ENCODE measurements at places on chromosomes 11 and 22. TPM values are rescaled to one million over a fixed set of nuclear protein-coding genes. Genes with fewer than 3 reads are reported as not detected.

The TSPO gene
- 285 TPM for total RNA-seq

The MMP27 gene
- total RNA-seq, result not detected

The NRGN gene
- total RNA-seq, result 1.9 TPM

The OR5D13 gene
- not detected for total RNA-seq

The PYGM gene
- total RNA-seq, result not detected

The CHADL gene
- total RNA-seq, result 0.29 TPM

The IL17REL gene
- total RNA-seq, result not detected

The OR2AG1 gene
- not detected for total RNA-seq

The SH3BP1 gene
- 11.3 TPM for total RNA-seq

The TNNI2 gene
- not detected for total RNA-seq

The DKK3 gene
- 271 TPM for total RNA-seq

The CLCF1 gene
- 4.8 TPM for total RNA-seq

GRCh38 chr11:118522571-118523072 is 4.7 kb upstream of the TTC36 start:
- DNase-seq, result peak; percentile 24

DNA sequence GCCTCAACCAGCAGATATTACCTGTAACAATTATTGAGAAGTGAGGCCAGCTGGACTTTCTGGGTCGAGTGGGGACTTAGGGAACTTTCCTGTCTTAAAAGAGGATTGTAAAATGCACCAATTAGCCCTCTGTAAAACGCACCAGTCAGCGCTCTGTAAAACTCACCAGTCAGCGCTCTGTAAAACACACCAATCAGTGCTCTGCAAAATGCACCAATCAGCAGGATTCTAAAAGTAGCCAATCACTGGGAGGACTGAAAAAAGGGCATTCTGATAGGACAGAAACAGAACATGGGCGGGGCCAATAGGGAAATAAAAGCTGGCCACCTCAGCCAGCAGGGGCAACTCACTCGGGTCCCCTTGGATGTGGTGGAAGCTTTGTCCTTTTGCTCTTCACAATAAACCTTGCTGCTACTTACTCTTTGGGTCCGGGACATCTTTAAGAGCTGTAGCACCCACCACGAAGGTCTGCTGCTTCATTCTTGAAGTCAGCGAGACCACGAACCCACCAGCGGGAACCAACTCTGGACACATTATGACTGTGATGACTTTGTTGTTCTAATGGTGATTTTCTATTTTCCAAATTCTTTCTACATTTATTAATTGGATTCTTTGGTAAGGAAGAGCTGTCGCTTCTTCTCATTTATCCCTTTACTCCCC is 40.2 kb upstream of the FGF3 start:
- DNase-seq, result no peak

- no peak for DNase-seq
These were observed 5.1 kb upstream of the MS4A18 start for GRCh38 chr11:60719391-60719790.

DNA sequence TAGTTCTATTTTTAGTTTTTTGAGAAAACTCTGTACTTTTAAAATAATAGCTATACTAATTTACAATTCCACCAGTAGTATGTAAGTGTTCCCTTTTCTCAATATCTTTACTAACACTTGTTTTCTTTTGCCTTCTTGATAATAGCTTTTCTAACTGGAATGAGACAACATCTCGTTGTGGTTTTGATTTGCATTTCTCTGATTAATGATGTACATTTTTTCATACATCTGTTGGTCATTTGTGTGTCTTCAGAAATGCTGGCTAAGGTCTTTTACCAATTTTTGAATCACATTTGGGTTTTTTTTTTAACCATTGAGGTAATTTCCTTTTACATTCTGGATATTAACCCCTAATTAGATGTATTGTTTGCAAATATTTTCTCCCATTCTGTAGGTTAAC is 258.9 kb downstream of the DYNC2H1 start:
- DNase-seq, result no peak

DNA sequence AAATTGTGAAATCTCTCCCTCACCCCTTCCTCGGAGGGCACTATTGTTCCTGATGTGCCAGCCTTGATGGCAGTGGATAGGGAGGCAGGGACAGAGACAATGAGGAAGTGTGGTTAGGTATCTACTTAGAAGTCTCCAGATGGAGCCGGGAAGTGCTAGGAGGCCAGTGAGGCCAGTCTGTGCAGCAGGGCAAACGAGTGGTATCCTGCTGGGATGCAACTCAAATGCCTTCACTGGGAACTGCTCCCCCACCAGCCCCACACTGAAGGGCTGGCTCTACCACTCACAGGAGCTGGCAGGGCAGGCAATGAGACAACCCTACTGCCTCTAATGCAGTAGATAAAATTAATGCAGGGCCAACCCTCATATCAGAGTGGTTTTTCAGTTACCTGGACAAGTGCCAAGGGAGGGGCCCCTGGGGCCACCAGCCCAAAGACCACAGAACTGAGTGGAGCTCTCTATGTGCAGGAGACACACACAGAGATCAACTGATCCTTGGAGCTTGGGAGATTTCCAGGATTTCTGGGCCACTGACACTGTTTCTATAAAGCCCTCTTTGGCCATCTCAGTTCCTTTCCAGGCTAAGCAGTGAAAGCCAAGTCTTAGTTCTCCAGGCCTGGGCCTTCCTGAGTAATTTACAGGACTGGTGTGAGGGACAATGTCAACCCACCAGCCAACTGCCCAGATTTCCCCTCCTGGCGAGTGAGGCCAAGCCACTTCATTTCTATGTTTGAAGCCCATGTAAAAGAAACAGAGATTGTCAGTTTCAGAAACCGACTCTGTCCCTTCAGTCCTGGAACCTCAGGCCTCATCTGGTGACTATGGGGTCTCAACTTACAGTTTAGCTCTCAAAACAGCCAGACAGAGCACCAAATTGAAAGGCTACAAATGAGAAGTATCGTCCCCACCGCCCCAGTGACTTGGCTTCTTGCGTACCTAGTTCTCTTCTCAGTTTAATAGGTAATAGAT is 4.1 kb downstream of the MIF start:
- no peak for DNase-seq

DNA sequence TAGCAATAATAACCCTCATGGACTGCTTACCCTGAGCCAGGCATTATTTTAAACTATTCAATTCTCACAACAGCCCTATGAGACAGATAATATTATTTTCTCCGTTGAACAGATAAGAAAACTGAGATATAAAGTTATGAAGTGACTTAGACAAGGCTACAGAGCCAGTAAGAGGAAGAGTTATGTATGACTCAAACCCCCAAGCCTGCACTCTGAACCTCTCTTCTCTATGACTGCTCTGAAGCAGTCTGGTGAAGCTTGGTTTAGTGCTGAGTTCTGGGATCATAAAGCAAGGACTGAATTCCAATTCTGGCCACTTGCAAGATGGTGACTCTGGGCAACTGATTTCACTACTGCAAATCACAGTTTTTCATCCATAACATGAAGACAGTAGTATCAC is 34.5 kb downstream of the TNKS1BP1 start:
- DNase-seq, result no peak

- no peak for DNase-seq
These were observed 15.5 kb downstream of the GNAZ start for GRCh38 chr22:23085785-23086184.

DNA sequence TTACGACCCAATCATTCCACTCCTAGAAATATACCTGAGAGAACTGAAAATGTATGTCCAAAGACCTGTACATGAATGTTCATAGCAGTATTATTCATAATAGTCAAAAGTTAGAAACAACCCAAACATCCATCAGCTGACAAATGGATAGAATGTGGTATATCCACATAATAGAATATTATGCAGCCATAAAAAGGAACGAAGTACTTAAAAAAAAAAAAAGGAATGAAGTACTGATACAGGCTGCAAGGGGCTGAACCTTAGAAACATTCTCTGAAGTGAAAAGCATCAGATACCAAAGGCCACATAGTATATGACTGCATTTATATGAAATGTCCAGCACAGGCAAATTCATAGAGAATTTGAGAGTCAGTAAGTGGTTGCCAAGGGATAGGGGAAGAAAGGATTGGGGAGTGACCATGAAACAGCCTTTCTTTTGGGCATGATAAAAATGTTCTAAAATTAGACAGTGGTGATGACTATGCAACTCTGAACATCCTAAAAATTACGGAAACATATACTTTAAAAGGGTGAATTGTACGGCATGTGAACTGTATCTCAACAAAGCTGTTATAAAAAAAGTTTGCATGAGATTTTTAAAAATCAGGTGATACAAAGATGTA is 1.8 kb downstream of the TPST2 start:
- peak; percentile 40 for DNase-seq

DNA sequence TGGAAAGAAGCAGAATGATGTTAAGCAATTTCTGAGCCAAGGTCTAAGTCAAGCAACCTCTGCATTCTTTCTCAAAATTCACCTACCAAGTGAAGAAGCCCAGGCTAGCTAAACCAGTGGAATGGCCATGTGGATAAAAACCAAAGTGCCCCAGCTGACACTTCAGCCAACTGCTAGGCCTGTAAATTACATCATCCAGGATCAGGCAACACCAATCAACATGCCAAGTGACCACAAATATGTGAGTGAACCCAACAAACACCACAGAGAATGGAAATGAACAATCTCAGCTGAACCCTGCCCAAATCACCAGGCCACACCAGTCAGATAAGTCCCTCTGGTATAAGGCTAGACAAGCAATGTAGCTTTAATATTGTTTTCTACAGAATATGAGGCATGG is 25.1 kb upstream of the FJX1 start:
- peak; percentile 86 for DNase-seq

DNA sequence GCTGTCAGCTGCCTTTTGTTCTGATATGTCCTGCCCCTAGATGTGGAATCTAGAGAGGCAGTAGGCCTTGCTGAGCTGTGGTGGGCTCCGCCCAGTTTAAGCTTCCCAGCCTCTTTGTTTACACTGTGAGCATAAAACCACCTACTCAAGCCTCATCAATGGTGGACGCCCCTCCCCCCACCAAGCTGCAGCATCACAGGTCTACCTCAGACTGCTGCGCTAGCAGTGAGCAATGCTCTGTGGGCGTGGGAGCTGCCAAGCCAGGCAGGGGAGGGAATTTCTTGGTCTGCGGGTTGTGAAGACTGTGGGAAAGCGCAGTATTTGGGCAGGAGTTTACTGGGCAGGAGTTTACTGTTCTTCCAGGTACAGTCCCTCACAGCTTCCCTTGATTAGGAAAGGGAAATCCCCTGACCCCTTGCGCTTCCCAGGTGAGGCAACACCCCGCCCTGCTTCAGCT is 98.5 kb downstream of the SMCO4 start:
- DNase-seq, result peak; percentile 36

GRCh38 chr11:134140961-134141490 is 72.2 kb downstream of the JAM3 start:
- no peak for DNase-seq

- no peak for DNase-seq
These were observed 10.3 kb downstream of the OR10D3 start for GRCh38 chr11:124193221-124194010.

DNA sequence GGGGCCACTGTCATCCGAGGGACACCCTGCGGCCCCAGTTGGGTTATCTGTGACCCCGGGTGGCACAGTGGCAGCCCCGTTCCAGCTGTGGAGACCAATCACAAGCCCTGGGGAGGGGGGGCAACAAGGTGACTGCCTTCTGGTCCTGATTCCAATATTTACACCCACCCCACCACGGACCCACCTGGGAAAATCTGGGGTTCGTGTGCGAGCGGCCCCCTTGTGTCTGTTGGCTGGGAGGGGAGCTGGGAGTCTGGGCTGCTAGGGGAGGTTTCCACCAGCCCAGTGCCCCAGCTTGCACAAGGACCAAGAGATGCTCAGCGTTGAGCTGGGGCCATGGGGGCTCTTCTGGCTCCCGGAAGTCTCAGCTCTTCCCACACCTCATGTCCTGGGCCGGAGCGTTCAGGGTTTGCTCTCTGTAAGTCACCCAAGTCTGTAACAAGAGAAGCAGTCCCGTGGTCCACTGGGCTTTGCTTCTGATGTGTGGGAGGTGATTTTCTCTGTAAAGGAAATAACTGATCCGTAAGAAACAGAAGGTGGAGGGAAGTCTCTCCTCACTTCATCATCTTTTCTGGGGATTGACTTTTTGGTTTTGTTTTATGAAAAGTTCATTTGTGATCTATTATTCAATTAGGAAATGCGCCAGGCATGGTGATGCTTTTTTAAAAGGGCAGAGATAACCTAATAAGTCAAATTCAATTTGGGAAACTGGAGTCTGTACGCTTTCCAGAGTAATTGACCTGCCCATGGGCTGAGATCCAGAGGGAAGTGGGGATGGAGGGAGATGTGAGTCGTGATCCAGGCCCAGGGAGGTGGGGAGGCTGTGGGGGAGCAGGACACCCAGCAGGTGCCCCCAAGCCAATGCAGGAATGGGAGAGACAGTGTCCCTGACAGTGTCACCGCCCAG is 22.4 kb upstream of the GAL start:
- DNase-seq, result no peak

- no peak for DNase-seq
These were observed 11.5 kb downstream of the VSTM5 start for GRCh38 chr11:93838967-93839366.

GRCh38 chr22:25057013-25057881 is 104.7 kb downstream of the KIAA1671 start:
- peak; percentile 26 for DNase-seq

DNA sequence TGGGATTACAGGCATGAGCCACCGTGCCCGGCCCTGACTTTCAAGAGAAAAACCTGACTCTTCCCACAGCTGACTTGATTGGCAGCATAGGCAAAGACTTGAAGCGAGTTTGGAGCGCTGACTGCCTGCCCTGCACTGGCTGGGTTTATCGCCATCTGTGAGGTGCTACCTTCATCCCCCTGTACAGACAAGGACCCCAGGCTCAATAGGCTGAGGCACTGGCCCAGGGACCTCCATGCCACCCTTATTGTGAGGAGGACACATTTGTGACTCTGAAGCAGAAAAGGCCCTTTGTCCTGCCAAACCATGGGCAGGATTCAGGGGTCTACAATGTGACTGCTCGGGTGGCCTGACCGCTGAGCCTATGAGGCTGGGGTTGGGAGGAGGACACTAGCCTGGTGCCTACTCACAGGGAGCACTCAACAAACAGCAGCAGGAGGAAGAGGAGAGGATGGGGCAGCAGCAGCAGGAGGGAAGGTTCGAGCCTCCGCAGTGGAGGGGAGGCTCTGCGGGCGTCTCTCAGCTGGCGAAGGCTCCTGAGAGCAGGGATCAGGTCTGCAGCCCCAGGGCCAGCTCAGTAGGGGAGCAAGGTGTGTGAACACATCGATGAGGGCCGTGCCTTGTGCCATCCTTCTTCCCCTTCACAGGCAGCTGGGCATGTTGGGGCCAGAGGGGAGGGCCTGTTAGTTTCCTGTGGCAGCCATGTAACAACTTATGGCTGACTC is 72.9 kb upstream of the WNT7B start:
- no peak for DNase-seq

DNA sequence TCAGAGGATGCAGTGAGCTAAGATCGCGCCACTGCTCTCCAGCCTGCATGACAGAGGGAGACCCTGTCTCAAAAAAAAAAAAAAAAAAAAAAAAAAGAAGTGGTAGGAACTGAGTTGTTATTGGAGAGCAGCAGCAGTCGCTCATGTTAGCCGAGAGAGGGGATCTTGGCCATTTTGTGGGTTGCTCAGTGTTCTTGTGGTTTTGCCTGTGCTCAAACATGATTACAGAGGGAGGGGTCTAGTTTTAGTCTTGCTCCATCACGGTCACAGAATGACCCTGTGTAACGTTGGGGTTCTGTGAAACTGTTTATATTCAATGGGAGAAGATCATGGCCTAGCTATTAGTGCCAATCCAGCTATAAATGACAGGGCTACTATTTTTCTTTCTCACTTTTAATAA is 1.9 kb downstream of the DPAGT1 start:
- DNase-seq, result no peak

GRCh38 chr11:86365546-86365945 is 9.1 kb upstream of the CCDC81 start:
- peak; percentile 20 for DNase-seq

GRCh38 chr11:57324154-57324885 is 432 bp downstream of the TNKS1BP1 start:
- peak; percentile 50 for DNase-seq

Measured in RPMI7951 (cell line).